ENCODE measurements at places on chromosomes 3 and 15.

- no peak for DNase-seq
Observed at GRCh38 chr15:92159906-92160841, 233.5 kb upstream of the ST8SIA2 start.

- no peak for DNase-seq
Observed at GRCh38 chr3:115284980-115285379, 137.9 kb upstream of the ZBTB20 start.

DNA sequence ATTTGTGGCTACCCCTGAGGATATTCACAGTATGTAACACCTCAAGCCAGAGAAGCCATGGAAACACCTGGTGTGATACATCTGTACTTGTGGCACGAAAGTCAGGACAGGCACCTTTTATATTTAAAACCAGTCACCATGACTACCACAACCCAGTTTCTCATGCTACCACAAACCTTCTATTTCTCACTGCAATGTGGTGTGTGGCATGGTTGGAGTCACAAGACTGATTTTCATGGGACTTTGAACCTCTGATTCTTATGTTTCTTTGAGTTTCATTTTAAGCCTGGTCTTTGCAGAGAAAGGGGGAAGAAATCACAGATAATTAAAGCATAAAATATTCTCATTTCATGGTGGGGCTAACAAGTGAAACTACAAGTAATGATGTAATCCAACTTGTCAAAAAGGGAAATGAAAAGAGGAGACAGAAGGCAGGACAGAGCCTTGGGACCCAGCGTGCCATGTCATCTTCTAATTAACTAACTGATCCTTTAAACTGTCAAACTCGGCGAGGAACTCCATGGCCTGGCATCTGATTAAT lies 175.9 kb downstream of the PDZRN3 start:
- DNase-seq: no peak

GRCh38 chr3:81621277-81621676 lies 140.2 kb downstream of the GBE1 start:
- no peak for DNase-seq

DNA sequence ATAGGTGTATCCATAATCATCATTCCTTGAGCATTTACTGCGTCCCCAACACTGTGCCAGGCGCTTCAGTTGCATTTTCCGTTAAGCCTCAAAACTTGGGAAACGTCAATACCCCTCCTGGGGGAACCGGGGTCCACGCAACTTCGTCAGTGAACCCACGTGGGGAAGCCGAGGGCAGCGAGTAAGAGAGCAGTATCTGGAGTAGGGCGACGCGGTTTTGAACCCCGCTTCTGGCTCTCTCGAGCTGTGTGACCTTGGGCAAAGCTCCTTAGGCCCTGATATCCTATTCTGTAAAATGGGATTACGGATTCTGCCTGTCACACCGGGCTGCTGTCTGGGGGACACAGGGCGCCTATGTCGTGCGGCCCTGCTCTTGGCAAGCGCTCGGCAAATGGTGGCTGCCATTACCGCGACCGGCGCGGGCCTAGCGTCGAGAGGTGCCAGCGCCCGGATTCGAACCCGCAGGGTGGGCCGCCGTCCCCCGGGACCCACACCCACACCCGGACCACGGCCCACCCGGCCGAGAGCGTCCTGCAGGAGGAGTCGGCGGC lies 590 bp downstream of the POLG start:
- no peak for DNase-seq

- DNase-seq: no peak
Observed at GRCh38 chr15:88902846-88903245, 7.5 kb upstream of the HAPLN3 start.

- no peak for DNase-seq
Observed at GRCh38 chr15:69298354-69298696, 387 bp upstream of the PAQR5 start.

DNA sequence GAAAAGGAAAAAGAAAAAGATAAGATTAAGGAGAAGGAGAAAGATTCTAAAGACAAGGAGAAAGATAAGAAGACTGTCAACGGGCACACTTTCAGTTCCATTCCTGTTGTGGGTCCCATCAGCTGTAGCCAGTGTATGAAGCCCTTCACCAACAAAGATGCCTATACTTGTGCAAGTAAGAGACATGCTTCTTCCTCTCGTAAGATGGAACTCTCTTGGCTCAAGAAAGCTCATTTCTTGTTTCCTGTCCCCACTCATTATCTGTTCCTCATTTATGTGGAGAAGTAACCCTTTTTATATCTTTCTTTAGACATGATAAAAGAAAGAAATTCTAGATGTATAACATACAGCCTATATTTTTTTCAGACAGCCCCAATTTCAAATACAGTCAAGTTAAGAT lies 101.4 kb downstream of the KLHL25 start:
- no peak for DNase-seq

- DNase-seq: no peak
Observed at GRCh38 chr3:101183151-101183550, 137.2 kb downstream of the IMPG2 start.

DNA sequence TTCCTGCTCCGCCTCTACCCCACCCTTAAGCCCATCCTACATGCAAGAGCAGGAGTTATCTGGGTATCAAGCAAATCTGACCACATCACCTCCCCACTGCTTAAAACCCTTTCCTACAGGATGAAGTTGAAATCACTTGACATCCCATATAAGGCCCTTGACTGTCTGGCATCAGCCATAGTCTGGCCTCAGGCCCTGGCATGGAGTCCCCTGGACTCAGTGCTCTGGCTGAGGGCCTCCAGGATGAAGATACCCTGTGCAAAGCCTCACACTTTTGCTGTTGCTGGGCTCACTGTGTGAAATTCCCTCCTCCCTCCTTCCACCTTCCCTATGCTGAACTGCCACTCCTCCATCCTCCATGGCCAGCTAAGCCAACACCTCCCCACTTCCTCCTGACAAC lies 65.2 kb upstream of the GLCE start:
- DNase-seq: no peak

GRCh38 chr15:65791335-65792137 lies 557 bp downstream of the DENND4A start:
- DNase-seq: no peak

DNA sequence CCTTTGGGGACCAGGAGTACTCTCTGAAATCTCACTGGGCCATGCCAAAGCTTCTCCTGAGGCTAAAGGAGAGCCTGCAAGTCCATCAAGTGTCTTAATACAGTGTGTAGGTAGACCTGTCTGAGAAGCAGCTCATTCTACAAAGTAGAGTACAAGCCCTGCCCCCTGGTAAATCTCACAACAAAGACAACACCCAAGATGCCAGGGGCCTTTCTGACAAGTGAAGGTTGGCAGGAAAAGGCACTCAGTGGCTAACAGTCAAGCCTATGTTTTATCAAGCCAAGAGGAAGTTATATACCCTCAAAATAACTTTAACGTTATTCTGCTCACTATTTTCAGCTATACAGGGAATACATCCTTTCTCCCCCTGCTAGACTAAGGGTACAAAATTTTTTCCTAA lies 58.3 kb downstream of the NMNAT3 start:
- no peak for DNase-seq

- DNase-seq: no peak
Observed at GRCh38 chr3:18643281-18643680, 218.1 kb upstream of the SATB1 start.

GRCh38 chr3:142434503-142434902 lies 13.3 kb downstream of the XRN1 start:
- DNase-seq: no peak

DNA sequence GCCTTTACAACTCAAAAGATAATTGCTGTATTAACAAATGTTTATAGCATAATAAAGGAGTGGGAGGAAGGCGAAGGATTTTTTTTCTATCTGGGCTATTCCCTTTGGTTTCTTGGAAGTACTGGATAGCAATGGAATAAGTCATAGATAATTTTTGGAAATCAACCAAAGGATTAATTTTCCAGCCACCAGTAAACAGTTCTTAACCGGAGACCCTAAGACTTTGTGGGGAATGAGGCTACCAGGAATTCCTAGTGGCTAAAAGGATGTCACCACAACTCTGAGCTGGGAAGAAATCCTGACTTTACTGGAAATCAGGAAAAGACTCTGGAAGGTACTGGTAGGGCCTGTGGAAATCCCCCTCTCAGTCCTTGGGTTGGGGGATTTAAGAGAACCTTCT lies 138.4 kb upstream of the RARB start:
- DNase-seq: no peak

GRCh38 chr15:87965304-87965703 lies 291.2 kb downstream of the NTRK3 start:
- no peak for DNase-seq

GRCh38 chr15:87567406-87568030 lies 689.0 kb downstream of the NTRK3 start:
- DNase-seq: no peak
